Fibroblast of the conjunctiva (primary cell): ENCODE measurements at places on chromosomes 5 and 9.

GRCh38 chr5:175864296-175864695, 7.1 kb upstream of the CPLX2 start:
- DNase-seq = no peak

DNA sequence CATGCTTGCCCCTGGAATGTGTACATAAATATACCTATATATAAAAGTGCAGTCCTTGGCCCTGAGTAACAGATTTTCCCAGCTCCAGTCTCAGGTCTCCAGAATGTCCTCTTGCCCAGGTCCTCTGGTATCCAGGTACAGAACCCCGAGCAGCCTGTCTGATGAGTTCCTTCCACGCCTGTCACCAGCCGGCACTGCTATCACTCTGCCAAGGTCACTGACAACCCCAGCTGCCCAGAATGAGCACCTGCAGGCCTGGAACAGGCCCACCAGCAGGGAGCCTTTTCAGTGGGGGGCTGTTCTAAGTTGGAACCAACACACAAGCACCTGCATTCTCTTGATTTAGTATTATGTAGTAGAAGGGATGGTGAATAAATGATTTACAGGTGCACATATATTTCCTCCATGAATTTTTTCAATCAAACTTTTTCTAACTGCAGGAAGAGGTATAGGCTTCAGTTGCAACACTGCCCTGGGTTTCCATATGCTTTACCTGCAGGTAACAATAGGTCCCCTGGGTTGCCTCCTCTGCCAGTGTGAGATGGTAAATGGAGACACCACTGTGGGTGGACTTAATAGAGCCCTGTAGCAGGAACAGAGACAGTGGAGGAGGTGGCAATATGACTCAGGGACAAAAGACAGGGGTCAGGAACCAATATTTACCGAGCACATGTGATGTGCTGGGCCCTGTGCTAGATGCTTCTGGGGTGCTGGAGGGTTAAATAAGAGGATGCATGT, 291.9 kb downstream of the SPOCK1 start:
- no peak for DNase-seq

DNA sequence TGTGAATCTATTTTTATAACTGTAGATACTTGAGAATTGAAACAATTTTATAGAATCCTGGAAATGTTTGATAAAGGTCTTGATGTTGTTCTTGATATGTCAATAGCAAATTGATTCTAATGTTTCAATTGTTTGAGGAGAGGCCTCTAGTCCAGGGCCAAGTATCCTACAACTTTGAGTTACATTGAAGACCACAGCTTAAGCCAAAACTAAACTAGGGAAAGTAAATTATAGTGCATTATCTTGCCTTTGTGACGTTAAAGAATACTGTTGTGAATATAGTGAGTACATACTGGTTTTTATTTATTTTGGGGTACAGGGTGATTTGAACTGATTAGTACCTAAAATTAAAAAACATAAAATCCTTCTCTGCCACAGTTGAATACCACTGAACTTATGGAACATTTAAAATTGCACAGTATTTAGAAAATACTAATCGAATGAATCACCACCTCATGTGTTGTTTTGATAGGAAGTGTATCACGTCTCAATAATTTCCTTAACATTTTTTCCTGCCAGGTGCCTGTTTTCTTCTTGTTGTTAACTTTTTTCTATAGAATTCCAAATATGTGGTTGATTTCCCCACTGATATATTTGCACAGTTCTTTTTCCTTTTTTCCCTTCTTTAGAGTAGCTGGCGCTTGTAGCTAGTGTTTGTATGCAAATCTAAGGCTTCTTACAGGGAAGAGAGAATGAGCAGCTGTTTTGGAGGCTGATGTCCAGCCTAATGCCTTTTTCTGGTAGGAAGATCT, 12.5 kb downstream of the ARHGEF28 start:
- DNase-seq = no peak

DNA sequence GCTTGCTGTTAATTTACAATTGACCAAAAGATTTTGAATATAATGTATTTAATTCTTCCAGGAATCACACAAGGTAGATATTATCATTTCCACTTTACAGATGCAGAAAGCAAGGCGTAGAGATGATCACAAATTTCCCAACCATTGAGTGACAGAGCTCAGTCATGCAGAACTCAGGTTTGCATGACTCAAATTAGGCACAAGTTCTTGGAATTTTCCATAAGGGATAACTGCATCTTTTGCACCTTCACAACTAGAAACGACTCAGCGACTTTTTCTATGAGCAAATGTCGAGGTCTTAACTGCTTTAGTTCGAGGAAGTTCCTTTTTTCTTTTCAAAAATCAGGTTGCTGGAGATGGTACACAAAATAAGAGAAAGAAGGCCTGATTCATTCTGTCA, 265.5 kb upstream of the PAPPA start:
- no peak for DNase-seq

DNA sequence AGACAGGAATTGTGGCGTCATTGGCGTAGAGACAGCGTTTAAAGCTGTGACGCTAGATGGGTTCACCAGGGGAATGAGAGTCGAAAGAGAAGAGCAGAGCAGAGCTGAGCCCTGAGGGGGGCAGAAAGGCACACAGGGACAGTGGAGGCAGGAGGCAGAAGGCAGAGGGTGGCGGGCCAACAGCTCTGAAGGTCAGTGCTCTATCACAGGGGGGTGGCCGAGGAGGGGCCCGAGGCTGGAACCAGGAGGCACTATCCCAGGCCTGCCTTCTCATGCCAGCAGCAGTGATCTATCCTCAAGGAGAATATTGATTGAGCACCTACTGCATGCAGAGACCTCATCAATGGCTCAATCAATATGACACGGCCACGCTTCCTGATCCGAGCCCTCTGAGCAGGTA, 132.4 kb downstream of the KCNIP1 start:
- DNase-seq = no peak

DNA sequence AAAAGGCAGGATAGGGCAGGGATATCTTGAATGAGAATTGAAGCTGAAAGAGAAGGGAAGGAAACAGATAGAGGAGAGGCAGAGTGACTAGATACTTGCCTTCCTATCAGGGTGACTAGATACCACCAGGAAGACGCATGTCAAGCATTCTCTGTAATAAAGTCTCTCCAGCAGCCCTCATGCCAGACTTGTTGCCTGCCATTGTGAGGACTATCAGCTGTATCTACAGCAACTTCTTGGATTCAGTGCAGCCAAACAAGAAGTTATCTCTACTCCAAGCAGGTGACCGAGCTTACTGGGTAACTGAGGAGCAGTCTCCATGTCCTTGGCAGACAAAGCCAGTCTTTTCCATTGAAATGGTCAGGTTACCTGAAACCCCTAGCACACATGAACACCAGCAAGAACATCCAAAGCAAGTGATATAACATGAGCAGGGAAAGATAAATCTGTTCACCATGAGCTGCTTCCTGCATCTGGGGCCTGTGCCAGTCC, 9.3 kb downstream of the SH3RF2 start:
- DNase-seq = no peak

GRCh38 chr5:96492459-96493047, 59.5 kb upstream of the PCSK1 start:
- DNase-seq = no peak

DNA sequence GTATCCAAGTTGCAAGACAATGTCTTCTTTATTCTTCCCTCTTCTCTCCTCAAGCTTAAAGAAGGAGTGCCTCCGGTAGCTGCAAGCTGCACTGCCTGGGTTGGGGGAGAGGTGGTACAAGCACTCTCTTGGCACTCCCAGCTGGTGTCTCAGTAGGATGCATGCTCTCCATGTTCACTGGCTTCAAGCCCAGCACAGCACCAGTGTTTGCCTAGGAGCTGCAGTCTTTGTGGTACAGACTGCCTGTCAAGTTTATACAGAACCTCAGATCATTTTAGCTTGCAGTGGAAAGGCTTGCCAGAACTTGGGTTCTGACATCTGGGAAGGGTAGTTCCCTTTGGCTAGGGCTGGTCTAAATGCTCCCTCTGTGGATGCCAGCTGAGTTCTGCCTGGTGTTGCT, 505.6 kb downstream of the MAN2A1 start:
- no peak for DNase-seq

DNA sequence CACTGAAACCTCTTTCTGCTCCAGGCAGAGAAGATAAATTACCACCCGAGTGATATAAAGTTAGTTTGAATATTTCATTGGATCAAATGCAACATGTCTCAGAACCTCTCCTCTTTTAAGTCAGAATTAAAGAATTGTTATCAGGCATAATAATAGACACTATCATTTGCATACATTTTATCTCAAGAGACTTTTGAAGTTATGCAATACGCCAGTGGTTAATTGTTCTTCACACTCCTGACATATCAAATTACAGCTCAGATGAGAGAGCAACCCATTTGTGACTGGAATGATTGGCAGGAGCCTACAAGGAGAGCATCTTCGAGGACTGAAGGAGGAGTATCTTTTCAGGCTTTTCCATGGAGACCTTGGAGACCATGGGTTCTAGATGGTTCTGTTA, 452.2 kb downstream of the KDM4C start:
- no peak for DNase-seq

- DNase-seq = no peak
Observed at GRCh38 chr5:113663879-113664541, 150.5 kb downstream of the YTHDC2 start.

GRCh38 chr9:621201-621855, 220.2 kb upstream of the DMRT1 start:
- DNase-seq = no peak

DNA sequence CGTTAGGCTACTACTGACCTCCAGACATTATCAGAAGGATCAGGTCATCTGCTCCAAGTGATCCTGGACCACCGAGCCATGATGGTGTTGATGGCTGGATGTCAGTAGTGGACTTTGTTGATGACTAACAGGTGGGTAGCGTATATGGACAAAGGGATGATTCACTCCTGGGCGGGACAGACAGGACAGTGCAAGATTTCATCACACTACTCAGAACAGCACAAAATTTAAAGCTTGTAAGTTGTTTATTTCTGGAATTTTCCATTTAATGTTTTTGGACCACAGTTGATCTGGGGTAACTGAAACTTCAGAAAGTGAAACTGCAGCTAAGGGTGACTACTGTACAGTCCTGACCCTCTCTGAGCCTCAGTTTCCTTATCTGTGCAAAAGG, 12.7 kb downstream of the PDGFRB start:
- peak; percentile 92 for DNase-seq

- DNase-seq = no peak
Observed at GRCh38 chr5:169133531-169133930, 167.4 kb downstream of the SLIT3 start.

- no peak for DNase-seq
Observed at GRCh38 chr9:78030553-78031443, 813 bp downstream of the GNAQ start.

DNA sequence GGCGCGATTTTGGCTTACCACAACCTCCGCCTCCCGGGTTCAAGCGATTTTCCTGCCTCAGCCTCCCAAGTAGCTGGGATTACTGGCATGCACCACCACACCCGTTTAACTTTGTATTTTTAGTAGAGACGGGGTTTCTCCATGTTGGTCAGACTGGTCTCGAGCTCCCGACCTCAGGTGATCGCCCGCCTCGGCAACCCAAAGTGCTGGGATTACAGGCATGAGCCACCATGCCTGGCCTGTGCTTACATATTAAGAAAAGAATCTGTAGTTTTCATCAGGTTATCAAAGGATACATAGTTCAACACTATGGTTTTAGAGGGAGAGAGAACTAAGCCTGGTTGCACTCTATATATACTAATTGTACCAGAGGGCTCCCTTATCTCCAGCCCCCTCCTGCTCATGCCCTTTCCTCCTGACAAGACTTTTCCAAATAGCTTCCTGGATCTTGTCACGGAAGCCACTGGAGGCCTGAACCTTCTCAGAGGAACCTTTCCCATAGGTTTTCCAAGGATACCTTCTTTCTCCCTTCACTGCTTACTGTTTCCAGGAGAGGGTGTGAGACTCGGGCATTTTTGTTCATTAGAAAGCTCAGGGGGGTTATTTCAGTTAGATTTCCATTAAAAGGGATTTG, 53.1 kb downstream of the SLC44A1 start:
- DNase-seq = no peak

GRCh38 chr9:92771309-92771708, 6.7 kb upstream of the BICD2 start:
- no peak for DNase-seq

DNA sequence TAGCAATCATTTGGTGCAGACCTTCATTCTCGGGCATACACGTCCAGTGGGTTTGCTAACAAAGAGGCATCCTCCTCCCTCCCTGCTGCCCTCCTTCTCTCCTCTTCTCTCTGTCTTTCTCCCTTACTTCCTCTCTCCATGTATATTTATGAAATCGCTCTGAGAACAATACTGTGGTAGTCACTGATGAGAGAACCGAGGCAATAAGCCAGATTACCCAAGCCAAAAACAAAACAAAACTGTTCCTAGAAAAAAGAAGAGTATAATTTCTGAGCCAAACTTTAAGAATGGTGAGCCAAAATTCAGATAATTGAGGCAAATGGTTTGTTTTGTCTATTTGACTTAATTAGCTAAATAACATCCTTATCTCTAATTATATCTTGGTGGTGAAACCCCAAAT, 15.8 kb upstream of the HMHB1 start:
- DNase-seq = no peak

DNA sequence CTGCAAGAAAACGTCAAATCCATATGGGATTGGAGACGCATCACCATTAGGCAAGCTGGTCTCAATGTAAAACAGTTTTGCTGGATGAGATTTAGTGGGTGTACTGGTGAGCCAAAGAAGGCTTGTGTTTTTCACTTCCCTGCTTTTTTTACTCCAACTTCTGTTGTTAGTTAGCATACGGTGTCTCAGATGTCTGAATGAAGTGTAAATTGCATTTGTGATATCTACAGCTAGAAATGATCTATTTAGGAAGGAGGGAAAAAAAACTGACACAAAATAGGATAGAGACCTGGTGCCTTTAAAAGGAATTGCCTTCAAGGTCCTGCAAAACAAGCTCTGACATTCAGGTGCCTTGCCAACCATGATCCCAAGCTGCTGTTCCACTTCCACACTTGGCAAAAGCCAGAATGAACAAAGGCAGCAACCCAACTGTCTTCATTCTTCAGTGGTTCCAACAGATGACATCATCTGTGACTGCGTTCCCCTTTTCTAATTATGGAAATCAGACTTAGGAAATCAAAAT, 104.2 kb upstream of the RAI14 start:
- DNase-seq = no peak

GRCh38 chr9:133613432-133613831, 4.2 kb upstream of the FAM163B start:
- DNase-seq = no peak

GRCh38 chr5:81302596-81302995, 1.2 kb downstream of the ZCCHC9 start:
- no peak for DNase-seq

DNA sequence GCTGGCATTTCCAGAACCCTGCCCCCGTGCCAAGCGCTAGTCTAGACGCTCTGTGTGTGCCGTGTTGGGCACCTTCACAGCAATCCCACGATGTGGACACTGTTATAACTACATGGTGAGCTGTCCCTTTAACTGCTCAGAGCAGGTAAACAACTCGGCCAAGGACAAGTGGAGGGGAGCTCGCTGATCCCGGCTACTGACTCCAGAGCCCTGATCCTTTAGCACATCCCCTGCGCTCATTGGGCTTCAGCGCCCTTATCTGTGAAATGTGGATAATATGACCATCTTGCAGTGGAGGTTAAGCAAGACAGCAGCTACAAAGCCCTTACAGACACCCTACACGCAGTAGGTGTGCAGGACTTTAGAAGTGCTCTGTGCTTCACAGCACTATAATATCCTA, 16.5 kb downstream of the ORM2 start:
- no peak for DNase-seq
